ENCODE measurements at places on chromosomes 4 and X.

GRCh38 chr4:64564126-64564525 is 154.9 kb upstream of the TECRL start:
- DNase-seq, result no peak

GRCh38 chrX:18574591-18574990 is 97.3 kb downstream of the RS1 start:
- peak; percentile 46 for DNase-seq

- DNase-seq, result no peak
Observed at GRCh38 chr4:44493924-44494323, 45.3 kb upstream of the KCTD8 start.

DNA sequence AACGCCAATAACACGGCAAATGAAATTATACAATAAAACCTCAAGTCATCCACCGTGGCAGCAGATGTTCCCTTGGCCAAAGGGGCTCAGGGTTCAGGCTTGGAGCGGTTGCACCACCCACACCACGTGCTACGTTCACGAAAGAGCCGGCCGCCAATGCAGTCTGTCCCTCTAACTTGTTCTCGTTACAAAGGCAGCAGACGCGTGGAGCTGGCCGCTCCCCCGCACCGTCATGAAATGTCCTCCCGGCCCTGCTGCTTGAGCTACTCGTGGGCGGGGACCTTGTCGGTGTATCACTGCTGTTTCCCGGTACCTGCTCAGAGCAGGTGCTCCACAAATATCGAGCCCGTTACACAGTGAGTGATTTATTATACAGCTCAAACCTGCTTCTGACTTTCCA is 36.4 kb upstream of the MAN2B2 start:
- no peak for DNase-seq

DNA sequence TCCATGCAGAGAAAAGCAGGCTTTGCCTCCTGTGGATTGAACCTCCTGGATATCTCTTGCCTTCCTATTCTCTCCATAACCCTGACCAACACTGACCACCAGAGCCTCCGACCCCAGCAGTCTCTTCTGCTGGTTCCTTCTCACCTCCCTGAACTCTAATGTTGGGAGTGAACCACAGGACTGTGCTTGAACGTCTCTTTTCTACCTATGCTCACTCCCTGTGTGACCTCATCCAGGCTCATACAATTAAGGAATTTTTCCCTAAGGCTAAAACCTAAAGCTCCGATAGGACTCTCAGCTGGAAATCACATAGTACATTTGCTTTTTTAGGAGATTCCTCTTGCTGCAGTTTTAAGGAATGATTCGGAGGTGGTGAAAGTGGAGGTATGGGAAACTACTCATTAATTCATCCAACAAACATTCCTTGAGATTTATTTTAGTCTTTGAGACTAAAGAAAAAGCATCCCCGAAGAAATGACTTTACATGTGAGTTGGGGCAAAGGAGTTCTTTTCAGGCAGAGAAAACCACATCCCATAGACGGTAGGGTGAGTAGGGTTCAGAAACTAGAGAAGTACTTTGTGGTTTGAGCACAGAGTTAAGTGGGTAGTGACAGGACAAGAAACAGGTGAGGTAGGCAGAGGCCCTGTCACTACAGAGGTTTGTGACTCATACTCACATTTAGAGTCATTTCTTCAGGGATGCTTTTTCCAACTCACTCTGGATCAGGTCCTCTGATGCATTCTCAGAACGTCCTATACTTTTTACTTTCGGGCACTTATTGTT is 30.8 kb downstream of the NDNF start:
- DNase-seq, result no peak

- no peak for DNase-seq
Observed at GRCh38 chrX:125005863-125006262, 313.8 kb upstream of the TEX13C start.

- DNase-seq, result no peak
Observed at GRCh38 chr4:138689593-138689992, 326.0 kb upstream of the NOCT start.

GRCh38 chr4:148068065-148068911 is 336.4 kb downstream of the ARHGAP10 start:
- DNase-seq, result no peak

GRCh38 chr4:659851-660250 is 14.2 kb downstream of the ATP5ME start:
- no peak for DNase-seq

- DNase-seq, result no peak
Observed at GRCh38 chr4:54678826-54679225, 21.1 kb downstream of the KIT start.

- DNase-seq, result no peak
Observed at GRCh38 chrX:19628011-19628575, 112.8 kb upstream of the MAP3K15 start.

- DNase-seq, result no peak
Observed at GRCh38 chr4:24121395-24122175, 231.7 kb upstream of the PPARGC1A start.

- DNase-seq, result no peak
Observed at GRCh38 chr4:168884251-168885124, 125.6 kb downstream of the CBR4 start.

- no peak for DNase-seq
Observed at GRCh38 chr4:71460371-71460770, 121.6 kb downstream of the SLC4A4 start.

GRCh38 chr4:5050520-5051277 is 581 bp upstream of the STK32B start:
- peak; percentile 61 for DNase-seq

DNA sequence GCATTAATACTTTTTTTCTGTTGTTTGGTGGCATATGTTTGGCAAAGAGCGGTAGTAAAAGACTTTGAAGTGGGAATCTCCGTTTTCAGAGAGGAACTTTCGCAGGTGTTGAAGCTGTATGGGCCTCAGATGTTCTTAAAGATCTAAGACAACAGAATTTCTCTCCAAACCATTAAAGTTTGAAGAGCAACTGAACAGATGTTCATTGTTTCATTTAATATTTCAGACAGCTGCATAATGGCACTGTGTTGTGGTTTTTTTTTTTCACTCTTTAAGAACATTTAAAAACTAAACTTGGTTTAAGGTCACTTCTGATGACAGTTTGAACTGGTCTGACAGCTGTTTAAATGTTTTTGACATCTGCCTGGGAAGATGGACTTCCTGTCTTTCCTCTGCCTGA is 882.7 kb upstream of the PCDH10 start:
- no peak for DNase-seq

GRCh38 chr4:123987408-123987807 is 590.8 kb downstream of the SPRY1 start:
- DNase-seq, result no peak

- no peak for DNase-seq
Observed at GRCh38 chrX:4181782-4182407, 468.4 kb upstream of the PRKX start.

GRCh38 chrX:12890467-12890866 is 16.0 kb upstream of the TLR8 start:
- no peak for DNase-seq

DNA sequence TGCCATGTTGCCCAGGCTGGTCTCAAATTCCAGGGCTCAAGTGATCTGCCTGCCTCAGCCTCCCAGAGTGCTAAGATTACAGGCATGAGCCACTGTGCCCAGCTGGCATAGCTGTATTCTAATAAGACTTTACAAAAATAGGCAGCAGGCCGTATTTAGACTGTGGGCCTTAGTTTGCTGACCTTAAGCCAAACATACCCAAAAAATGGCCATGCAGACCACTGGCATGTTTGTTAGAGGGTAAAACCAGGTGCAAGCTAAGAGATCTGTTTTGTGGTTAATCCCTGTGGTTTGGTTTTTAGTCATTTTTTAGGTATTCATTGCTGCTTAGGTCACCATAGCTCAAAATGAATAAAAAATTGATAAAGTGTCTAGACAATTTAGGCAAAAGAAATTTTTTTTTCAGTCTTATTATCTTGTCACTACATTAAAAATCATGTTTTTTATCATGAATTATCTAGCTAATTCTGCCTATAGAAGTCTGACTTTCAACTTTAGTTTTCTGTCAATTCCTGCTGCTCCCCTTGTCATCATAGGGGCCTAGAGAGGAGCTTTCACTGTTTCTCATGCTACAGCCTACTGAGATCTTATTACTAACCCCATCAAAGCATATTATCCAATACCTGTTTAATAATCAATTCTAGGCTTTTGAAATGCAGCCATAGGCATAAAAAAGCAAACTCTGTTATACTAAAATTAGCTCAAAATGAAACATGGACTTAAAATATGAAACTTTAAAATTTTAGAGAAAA is 7.5 kb upstream of the SPINK2 start:
- DNase-seq, result no peak

All from Peyer's patch (tissue), 4 donors.